ENCODE measurements at places on chromosomes 12 and 14.

GRCh38 chr12:49301760-49302159 is 6.8 kb downstream of the PRPH start:
- no peak for DNase-seq

- DNase-seq: no peak
These were observed 6.0 kb downstream of the STAT6 start for GRCh38 chr12:57105011-57105753.

DNA sequence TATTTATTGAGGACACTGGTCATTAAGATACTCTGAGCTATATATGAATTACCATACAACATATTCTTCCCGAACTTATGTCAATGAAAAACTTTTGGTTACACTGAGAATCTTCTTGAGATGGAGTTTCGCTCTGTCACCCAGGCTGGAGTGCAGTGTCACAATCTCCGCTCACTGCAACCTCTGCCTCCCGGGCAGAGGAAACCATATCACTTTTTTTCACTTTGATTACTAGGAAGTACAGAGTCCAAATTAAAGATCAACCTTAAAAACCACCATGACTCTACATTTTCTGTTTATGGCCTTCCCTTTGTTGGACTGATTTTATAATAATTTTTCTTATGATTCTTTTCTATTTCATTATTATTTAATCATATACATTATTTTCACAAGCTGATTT is 336.5 kb downstream of the FSCB start:
- no peak for DNase-seq

DNA sequence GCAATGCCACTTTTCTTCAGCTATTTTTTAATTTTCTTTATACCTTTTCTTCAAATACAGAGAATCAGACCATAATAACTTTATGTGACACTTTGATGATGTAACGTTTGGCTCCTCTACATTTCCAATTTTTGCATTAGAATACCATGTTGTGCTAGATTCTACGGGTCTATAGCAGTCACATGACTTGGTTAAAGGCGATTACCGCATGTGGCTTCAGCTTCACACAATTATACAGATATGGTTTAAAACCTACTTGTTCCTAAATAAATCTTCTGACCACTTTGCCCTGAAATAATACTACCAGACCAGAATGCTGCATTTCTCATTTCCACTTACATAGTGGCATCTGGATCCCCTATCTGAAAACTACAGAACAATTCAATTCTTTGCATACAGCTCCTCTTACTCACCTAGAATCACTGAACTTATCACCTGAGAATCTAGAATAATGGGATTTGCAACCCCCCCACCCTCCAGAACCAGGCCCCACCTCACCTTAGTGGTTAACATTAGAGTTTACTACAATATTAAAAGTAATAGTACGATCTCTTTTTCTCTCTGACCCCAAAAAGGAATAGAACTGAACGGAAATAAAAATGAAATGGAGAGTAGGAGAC is 1.3 kb downstream of the MAX start:
- no peak for DNase-seq

DNA sequence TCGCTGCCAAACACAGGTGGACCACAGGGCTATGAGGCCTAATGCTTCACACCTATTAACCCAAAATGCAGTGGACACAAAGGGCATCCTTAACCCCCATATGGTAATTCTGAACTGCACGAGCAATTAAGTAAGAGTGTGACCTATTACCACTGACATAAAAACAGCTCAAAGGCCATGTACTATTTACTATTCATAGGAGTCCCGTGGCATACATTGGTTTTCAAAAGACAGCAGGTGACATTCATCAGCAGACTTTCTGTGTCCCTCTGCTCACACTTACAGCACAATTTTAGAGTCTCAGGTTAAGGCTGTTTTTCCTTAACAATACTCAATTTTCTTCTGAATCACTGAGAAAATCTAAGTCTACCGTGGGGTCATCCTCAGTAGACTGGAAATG is 23.1 kb upstream of the TMCC3 start:
- no peak for DNase-seq

DNA sequence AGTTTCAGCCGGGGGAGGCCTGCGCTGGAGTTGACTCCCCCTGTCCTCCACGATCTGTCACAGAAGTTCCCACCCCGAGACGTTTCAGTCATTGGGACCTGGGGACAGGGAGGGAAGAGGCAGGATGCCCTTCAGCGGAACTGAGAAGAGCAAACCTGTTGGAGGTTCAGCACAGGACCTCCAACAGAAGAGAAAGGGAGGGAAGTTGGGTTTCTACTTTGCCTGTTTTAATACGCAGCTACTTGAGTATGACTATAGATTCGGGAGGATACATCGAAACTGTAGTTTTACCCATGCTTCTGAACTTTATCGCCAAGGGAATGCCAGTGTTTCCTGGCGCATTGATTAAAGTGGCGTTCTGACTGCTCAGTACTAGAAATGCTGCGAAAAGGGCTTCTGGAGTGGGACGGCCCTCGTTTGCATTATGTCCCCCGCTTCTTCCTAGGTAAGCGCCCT is 2.3 kb upstream of the DUSP6 start:
- no peak for DNase-seq

DNA sequence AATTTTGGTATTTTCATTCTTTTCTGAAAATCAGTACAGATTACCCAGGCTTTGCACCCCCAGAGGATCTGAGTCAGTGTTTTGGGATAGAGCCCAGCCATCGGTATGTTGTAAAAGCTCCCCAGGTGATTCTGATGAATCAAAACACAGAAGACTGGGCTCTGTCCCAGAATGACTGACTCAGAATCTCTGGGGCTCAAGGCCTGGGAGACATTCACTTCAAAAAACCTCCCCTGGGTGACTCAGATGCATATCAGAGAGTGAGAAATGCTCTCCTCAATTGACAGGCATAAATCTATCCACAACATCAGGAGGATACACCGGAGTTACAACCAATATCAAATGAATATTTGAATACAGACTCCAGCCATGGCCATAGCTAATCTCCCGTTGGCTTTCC is 32.6 kb downstream of the SLC35F4 start:
- no peak for DNase-seq

- no peak for DNase-seq
These were observed 26.6 kb upstream of the PPFIBP1 start for GRCh38 chr12:27497446-27497845.

DNA sequence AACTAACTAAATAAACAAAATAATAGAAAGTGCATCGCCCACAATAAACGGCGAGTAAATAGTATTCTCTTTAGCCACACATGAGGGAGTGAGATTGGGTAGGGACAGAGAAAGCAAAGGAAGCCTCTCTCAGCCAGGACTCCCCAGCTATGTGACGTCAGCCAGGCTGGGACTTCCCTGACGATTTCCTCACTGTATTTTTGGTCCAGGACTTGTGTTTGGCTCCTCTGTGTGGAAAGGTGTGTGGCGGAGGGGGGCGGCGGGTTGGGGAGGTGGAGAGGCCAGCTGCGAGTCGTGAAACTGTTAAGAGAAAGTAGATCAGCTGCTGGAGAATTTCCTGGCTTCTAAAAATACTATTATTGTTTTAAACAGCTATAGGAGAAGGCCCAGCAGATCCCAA is 1124.6 kb downstream of the AACS start:
- DNase-seq: no peak

- no peak for DNase-seq
These were observed 20.8 kb downstream of the SERPINA1 start for GRCh38 chr14:94367347-94368242.

- no peak for DNase-seq
These were observed 28.0 kb upstream of the LMNTD1 start for GRCh38 chr12:25581067-25581466.

GRCh38 chr12:117044790-117045159 is 54.4 kb downstream of the TESC start:
- no peak for DNase-seq

- no peak for DNase-seq
These were observed 115.5 kb downstream of the KIF26A start for GRCh38 chr14:104253901-104254353.

GRCh38 chr14:73422515-73422914 is 35.8 kb downstream of the NUMB start:
- DNase-seq: no peak

- no peak for DNase-seq
These were observed 3.7 kb downstream of the PPP4R4 start for GRCh38 chr14:94177806-94178205.

- DNase-seq: no peak
These were observed 92.8 kb downstream of the SETD3 start for GRCh38 chr14:99387880-99388279.

GRCh38 chr12:11917501-11917900 is 153.2 kb upstream of the BCL2L14 start:
- DNase-seq: no peak

DNA sequence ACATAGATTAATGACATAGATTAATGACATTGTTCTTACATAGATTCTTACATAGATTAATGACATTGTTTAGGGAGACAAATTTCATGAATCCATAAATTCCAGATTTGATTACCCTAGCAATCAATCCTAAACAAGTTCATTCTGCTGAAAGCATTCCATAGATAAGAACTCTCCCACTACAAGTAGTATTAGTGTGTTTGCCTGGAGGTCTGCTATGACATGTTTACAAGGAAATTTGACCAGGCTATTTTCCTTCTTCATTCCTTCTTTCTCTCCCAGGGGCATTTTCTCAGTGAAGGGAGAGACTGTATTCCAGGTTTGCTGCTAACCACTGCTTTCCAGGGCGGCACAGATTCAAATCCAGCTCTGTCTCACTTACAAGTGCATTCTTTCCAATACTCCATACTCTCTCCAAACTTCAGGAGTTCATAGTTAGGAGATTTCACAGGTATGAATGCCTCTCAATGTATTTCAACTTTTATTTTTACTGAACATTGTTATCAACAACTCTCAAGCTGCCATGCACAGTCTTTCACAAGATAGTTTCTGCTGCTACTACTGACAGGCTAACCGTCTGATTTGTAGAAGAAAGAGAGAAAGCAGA is 134.5 kb downstream of the SLC38A1 start:
- no peak for DNase-seq

- DNase-seq: no peak
These were observed 18.2 kb upstream of the CACNA2D4 start for GRCh38 chr12:1936406-1937320.

DNA sequence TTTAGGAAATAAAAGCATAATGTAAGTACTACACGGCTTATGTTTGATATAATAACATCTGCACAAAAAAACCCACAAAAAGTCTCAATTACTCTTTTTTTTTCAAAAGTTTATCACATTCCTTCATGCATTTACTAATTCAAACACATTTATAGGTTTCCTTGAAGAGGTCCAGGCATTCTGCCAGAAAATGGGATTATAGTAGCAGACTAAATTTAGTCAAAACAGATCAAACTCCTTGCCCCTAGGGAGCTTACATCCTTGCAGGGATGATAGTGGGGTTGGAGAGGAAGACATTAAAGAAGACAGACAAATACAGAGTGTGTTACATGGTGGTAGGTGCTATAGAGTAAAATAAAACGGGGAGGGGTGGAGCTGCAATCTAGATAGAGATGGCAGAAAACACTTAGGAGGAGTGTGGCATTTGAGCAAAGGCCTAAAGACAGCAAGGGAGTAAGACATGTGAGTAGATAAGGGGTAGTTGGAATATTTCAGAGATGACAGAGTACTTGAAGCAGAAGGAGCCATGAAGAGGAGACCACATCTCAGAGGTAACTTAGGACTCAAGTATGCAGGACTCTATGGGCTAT is 266.9 kb downstream of the PPFIA2 start:
- no peak for DNase-seq

DNA sequence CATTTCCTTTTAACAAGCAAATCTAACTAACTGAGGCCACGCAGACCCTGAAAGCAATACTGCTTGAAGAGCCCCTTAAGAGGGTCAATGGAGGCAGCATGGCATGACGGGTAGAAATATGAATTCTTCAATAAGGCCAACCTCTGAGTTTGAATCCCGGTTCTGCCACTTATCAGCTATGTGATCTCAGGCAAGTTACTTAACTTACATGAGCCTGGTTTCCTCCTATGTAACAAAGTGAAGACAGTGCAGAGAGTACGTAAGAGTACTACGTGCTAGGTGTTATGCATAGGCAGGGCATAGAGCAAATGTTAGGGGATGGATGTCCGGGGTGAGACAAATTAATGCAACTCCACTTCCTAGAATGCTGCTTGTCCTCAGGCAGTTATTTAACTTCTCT is 4.7 kb downstream of the HOMEZ start:
- no peak for DNase-seq

DNA sequence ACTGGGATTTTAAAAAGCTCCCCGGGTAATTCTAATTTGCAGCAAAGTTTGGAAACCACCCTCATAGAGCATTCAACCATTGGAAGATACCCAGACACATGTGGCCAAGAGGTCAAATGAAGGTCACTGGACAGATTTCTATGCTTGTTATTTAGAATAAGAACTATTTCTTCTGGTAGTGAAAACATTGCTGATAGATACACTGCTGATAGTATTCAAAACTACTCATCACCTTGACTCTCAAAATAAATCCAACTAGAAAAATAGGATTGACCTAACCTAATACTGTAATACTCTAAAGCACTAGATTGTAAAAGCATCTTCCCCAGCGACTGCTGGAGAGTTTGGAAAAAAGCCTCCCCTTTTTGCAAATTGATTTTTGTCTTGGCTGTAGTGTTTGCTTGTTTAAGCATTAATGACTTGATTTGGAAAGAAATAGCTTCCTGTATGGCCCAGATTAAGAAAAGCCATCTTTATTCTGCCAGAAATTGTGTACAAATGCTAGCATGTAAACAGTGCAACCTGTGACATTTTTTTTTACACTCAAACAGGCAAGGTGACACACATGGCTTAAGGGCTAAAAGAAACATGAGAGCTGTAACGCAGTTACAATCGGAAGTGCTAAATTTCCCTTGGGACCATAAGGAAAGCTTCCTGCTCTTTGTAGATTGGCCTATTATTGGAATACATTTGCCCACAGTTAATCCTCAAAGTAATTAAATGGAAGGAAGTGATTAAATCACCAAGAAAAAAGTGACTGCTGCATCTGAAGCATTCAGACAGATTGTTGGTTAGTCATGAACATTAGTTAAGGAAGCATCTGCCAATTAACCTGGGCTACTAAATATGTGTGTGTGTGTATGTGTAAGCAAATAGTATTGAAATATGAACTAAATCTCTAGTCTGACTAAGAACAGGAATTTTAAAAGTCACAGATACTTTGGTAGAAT is 356.5 kb upstream of the ATP2B1 start:
- no peak for DNase-seq

DNA sequence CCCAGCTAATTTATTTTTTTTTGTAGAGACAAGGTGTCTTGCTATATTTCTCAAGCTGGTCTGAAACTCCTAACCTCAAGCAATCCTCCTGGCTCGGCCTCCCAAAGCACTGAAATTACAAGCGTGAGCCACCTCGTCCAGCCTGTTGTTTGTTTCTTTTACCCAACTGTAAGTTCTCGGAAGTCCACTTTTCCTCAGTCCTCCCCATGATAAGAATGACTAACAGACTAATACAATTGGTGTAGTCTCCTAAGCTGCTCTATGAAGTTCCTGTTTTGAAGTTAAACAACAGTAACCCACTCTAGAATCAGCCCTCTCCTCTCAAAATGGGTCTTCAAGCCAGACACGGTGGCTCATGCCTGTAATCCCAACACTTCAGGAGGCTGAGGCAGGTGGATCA is 36.5 kb downstream of the HIGD1C start:
- DNase-seq: no peak

DNA sequence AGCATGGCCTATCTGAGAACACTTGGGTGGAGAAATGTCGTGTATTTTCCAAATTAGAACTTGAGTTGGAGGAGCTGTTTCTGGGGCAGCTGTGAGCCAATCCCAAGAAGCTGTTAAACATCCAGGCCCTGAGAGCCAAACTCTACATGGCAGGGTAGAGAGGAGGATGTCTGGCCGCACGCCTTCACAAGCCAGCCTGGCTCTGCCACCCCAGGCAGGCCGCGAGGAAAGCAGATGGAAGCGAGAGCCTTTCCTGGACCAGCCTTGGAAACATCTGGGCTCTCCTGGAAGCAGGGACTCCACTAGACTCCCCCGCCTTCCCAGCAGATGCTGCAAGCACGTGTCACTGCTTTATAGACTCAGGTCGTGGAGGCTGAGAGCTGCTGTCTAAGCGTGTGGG is 312.8 kb upstream of the FKBP4 start:
- DNase-seq: no peak

All from activated T-cell treated with anti-CD3 and anti-CD28 coated beads for 4 hours (primary cell).